ENCODE measurements at places on chromosomes 12 and 14.

- no peak for DNase-seq
Observed at GRCh38 chr14:57189070-57189469, 79.6 kb downstream of the EXOC5 start.

- no peak for DNase-seq
Observed at GRCh38 chr14:32559590-32559989, 230.5 kb downstream of the AKAP6 start.

DNA sequence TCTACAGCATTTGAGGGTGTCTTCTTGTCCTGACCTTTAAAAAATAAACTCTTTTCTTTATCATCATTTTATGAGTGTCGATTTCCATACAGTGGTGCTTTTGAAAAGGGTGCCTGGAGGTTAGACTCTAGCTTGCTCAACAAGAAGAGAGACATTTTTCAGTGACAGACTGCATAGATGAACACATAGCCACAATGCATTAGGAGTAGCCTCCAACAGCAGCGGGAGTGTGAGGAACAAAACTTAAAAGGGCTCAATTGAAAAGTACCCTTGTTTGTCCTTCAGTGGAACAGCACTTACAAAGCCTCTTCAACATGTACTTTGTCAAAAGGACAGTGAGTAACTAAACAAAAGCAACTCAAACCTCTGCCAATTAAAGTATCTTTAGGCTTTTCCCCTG lies 119.3 kb downstream of the SOX5 start:
- DNase-seq, result no peak

DNA sequence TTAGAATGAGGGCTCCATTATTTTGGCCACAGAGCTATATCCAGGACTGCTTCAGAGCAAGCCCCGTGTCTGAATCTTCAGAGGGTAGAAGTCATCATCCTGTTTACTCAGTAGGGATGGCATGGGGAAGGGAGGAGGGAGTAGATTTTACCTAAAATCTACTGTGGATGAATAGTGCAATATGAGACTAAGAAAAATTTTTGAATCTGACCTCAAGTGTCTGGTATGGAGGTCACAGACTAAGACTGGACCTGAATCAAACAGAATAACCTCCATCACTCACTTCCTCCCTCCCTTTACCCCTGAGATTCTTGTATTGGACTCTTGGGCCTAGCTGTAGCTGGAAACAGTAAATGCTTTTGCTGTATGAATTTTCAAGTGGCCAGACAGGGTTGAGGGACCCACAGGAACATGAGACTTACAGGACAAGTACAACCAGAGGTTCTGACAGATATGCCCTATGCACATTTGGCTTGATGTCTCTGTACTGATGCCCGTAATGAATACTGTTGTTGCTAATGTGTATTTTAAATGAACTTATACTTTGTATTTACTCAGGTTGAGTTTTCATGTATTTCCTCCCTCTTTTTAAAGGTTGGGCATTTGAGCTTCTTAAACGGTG lies 78.5 kb downstream of the CCDC91 start:
- DNase-seq, result no peak

DNA sequence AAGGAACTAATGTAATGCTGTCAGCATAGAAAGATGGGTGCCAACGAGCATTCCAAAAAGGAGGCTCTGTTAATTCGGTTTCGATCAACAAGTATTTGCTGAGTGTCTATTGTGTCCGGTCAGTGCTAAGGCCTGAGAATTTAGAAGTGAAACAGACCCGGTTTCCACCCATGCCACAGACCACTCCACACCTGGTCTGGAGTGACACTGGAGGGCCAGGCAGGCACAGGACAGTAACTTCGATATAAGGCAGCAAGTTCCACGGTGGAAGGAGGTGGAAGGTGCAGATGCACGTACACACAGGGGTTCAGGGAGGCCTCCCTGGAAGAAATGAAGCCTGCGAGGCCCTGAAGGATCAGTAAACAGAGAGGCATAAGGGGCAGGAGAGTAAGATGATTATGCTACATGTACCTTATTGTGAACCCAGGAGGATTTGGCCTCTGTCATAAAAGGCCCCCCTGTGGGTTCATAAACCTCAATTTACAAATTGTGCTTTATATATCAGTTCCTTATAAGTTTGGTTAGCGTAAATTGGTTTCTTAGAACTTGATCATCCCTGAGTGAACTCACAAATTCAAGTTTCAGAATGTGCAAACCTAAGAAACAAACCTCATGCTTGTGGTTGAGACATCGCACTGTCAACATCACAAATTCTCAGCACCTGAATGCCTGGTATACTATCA lies 25.9 kb downstream of the SSH1 start:
- DNase-seq, result no peak

DNA sequence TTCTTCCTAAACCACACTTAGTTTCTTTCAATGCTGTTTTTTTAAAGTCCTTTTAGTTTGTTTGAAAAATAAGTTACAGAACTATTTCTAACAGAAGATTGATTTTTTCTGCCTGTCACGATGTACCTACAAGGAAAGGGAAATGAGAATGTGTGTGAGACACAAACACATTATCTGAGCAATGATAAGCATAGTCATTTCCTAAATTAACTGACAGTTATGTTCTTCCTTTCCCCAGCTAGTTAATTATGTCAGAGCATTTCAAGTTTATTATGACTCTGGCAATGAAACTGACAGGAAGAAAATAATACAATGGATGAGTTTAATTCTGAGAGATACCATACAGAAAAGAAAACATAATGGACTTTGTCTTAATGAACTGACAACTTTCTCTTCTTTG lies 21.3 kb upstream of the LDHB start:
- no peak for DNase-seq

- DNase-seq, result no peak
Observed at GRCh38 chr12:70609203-70609602, 28.0 kb downstream of the PTPRB start.

- no peak for DNase-seq
Observed at GRCh38 chr14:43471595-43471994, 1035.5 kb downstream of the FSCB start.

GRCh38 chr14:94305620-94306019 lies 12.6 kb upstream of the SERPINA10 start:
- no peak for DNase-seq

Data from bone marrow (tissue), 2 donors.